ENCODE measurements at places on chromosomes 6 and 20. TPM values are rescaled to one million over a fixed set of nuclear protein-coding genes. Genes with fewer than 3 reads are reported as not detected.

The ARMC12 gene
- not detected for total RNA-seq

The RIN2 gene
- 48.3 TPM for total RNA-seq

The SLC22A23 gene
- 7.3 TPM for total RNA-seq

DNA sequence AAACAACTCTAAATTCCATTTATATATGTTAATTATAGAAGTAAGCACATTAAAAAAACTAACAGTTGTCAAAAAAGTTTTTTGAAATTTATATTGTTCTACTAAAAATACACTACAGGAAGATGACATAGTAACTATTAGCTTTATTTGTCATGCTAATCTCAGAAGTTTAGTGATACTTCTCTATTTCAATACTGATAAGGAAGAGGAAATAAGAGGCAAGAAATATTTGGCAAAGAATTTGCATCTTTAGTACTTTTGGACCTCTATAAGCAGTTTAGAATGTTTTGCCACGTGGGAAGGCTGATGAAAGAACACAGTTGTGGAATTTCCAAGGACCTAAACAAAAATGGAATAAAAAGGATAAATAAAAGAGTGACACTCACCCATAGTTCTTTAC is 12.6 kb downstream of the IFNGR1 start:
- no peak overlapping the region for H3K27ac ChIP-seq
- no peak overlapping the region for H3K4me3 ChIP-seq
- peaks cover 11% of the 10 kb centered on the region for H3K4me1 ChIP-seq
- no peaks in the 10 kb centered on the region for H3K27me3 ChIP-seq
- no peak for DNase-seq
- peaks cover 33% of the 10 kb centered on the region for H3K36me3 ChIP-seq

DNA sequence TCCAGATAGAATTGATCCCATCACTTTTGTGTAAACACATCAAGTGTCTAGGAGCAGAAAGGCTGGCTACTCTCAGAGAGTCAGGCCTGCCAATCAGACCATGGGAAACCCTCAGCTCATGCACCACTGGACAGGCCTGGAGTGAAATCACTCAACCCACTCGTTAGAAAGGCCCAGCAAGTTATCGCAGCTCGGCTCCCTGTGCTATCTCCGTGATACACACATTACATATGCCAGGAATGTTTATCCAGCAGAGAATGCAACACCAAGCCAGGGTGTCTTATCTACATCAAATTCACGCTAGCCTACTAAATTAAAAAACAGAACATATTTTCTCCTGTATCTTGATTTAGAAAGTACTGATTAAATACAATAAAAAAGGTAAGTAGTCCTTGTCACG is 232.4 kb upstream of the FOXQ1 start:
- no peak overlapping the region for H3K27ac ChIP-seq
- H3K4me3 ChIP-seq: no peak overlapping the region
- H3K36me3 ChIP-seq: no peaks in the 10 kb centered on the region
- H3K4me1 ChIP-seq: peaks cover 19% of the 10 kb centered on the region
- H3K27me3 ChIP-seq: peaks cover 18% of the 10 kb centered on the region

Data from GM23248 (cell line).